ENCODE measurements at places on chromosomes 12 and 14.
A peak's percentile ranks its signal among the peaks of the same experiment; 100 is the strongest.

DNA sequence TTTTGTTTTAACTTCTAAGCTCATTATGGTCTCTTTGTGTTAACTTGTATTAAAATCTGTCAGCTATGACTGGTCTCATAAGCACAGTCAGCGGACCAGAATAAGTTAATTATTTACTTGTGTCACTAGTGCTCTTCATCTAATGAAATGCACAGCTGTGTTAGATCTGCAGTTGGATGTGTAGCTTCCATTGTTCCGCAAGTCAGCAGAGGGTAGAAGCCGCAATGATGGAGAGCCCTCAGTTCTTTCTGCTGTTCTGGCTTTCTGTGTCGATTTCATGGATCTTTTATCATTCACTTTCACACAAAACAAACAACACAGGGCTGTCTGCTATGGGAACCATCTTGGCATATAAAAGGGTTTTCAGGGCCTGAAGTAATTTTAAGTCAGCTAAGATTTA lies 89.3 kb upstream of the RFX4 start:
- DNase-seq = no peak

DNA sequence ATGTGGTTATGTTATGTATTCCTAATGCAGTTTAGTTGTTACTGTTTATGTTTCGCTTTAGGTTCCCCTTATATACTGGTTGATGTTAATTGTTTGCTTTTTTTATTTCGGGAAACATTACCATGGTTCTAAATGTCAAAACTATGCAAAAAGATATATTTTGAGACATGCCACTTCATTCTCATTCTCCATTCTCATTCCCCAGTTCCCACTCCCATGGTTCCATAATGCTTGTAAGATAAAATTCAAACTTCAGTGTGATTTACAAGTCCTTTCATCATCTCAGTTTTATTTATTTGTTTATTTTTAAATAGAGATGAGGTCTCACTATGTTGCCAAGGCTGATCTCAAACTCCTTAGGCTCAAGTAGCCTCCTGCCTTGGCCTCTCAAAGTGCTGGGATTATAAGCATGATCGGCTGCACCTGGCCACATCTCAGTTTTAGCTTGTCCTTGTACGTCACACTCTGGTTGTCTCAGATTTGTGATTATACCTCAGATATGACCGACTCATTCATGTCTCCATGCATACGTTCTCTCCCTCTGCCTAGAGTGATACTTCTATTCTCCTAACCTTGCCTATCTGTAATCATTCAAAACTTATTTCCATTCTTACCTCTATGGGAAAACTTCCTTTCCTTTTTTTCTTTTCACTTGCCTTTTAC lies 407.8 kb upstream of the RGS6 start:
- DNase-seq = no peak

DNA sequence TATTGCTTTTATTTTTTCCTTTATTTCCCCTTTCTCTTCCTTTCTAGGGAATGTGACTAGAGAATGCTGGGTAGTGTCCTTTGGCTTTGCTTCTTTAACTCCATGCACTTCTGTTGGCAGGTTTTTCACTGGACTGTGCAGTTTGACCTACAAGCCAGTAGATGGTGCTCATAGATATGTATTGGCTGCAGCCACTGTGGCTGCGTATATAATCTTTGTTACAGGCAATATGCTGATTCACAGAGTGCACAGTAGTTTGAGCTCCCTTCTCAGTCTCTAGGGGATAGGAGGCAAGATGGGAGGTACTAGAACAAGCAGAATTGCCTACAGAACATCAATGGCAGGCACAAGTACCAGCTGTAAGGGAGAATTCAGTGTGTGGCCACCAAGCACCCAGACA lies 503.5 kb downstream of the LRFN5 start:
- DNase-seq = no peak

GRCh38 chr12:48201091-48201490 lies 2.0 kb downstream of the OR10AD1 start:
- DNase-seq = no peak

- no peak for DNase-seq
Observed at GRCh38 chr14:37145395-37145794, 27.0 kb downstream of the SLC25A21 start.

GRCh38 chr14:22448035-22448904 lies 140.8 kb downstream of the DAD1 start:
- DNase-seq = no peak

DNA sequence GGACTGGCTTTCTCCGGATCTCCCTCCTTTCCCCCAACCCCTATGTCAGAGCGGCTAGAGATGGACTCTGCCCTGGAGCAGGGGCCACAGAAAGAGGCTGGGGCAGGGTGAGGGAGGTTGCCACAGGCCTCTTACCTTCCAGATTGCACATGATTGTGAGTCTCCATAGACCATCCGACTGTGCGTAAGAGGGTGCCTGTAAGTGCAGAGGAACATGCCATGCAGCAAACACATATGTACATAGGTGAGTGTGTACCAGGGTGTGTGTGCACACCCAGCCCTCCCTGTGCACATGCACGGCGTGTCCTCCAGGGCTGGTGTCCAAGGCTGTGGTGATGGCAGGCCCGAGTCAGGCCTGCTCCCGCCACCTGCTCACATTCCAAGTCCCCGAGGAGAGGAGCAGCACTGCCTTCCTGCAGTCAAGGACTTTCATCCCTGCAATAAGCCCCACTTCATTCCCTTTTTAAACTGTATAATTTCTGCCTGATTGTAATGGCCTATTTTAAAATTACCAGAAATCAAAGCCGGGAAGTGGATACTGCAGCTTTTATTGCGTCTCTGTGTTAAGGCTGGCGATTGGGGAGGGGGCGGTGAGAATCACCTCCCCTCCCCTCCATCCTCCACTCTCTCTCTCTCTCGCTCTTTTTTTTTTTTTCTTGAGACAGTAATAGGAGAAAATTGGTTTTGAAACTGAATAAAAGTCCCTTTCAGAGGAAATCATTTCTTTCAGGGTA lies 28.5 kb downstream of the FAM222A start:
- no peak for DNase-seq

DNA sequence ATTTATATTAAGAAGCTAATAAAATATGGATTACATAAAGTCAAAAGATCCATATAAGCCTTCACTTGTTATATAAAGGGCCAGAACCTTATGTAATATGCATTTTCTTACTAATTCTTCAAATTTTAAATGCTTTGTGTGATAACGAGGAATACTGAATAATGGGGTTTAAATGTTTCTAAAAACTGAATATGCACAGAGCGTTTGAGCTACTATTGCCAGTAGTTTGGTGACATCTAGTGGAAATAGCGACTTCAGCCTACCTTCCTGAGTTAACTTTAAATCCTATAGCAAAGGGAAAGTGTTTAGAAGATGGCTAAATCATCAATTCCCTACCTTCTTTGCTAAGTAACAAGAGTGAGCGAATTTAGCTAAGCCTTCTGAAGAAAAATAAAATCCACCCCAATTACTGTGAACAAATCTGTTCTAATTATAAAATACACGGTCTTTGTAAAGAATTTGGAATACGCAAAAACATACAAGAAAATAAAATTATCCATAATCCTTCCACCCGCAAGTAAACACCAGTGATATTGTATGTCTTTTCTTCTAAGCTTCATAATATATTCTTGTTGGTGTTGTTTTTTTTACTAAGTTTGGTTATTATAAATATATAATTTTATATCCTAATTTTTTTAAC lies 115.5 kb upstream of the G2E3 start:
- no peak for DNase-seq

DNA sequence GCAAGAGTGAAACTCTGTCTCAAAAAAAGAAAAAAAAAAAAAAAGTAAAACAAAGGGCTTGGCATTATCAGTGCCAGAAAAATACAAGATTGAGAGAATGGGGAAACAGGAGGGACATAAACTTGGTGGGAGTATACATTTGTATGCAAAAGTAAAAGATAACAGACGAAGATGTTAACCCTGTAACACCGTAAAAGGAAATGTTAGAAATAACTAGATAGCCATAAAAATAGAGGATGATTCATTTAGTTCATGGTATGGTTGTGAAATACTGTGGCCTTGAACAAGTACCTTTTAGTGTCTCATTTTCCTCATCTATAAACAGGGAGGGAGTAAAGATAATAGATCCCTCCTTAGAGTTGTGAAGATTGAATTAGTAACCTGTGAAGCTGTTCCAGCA lies 33.3 kb downstream of the ATP2A2 start:
- DNase-seq = peak; percentile 44

GRCh38 chr12:89384050-89384758 lies 31.9 kb upstream of the DUSP6 start:
- peak; percentile 92 for DNase-seq

DNA sequence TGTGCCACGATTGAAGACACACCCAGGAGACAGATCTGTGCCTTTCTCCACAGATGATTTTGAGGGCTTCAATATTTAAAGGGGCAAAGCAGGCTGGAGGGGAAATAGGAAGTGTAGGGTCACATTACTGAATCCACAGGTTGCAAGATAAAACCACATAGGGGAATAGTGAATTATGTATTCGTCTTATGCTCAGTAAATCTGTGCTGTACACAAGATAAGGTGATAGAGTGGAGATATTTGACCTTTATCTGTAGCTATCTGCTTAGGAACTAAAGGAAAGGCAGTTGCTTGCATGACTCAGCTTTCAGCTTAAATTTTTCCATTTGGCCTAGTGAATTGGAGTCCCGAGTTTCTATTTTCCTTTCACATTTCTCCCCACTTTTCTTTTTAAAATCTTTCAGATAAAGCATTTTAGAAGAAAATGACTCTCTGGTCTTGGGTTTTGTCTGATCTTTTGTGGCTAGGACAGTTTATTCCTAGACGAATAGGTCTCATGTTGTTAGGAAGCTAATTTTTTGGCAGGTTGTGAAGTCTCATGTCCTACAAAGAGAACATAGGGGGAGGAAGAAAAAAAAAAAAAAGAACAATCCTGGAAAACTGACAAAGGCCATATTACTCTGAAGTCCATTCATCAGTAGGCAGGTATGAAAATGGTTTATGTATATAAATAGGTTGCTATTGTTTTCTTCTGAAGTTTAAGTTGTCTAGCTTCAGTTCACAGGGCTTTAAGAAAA lies 55.4 kb downstream of the FBXO33 start:
- no peak for DNase-seq

- DNase-seq = no peak
Observed at GRCh38 chr12:74906224-74906623, 303.4 kb downstream of the KCNC2 start.

- DNase-seq = no peak
Observed at GRCh38 chr12:96034621-96035282, 635 bp downstream of the LTA4H start.

DNA sequence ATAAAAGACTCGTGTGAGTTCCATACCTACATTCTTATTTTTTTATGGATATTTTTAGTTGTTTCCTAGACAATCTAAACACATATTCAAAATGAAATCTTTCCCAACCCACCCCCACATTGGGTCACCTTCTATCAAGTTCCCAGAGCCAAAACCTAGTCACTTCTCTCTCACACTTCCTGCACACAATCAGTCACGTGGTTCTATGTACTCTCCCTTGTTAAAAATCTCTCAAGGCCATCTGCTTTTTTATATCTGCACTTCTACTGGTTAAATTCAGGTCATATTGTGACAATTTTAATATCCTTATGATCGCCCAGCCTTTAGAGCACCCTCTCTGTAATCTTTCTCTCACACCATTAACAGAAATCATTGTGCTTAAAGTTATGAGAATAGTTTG lies 175.0 kb upstream of the SYT10 start:
- DNase-seq = no peak

DNA sequence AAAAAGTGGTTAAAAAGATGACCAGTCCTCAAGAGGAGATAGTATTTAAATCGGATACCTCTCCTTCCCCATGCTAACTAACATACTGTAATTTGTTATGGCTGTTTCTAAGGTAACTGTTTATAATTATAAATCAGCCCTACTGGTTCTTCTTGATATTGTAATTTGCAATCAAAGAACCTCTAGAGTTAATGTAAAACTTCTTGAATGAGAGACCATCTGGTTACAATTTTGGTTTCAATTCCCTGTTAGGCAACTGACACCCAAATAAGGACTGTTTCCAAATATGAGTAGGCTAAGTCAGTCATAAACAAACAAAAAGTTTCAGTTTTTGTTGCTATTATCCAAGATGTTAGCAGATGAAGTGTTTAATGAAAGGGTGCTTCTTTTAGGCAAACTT lies 120.2 kb upstream of the DNM1L start:
- DNase-seq = peak; percentile 69

GRCh38 chr12:129520739-129521138 lies 383.1 kb downstream of the TMEM132D start:
- DNase-seq = no peak

GRCh38 chr12:90399357-90399756 lies 555.6 kb downstream of the CCER1 start:
- no peak for DNase-seq

- DNase-seq = no peak
Observed at GRCh38 chr12:43462080-43462479, 89.9 kb downstream of the ADAMTS20 start.

- no peak for DNase-seq
Observed at GRCh38 chr14:103775506-103775905, 59.9 kb downstream of the ZFYVE21 start.

DNA sequence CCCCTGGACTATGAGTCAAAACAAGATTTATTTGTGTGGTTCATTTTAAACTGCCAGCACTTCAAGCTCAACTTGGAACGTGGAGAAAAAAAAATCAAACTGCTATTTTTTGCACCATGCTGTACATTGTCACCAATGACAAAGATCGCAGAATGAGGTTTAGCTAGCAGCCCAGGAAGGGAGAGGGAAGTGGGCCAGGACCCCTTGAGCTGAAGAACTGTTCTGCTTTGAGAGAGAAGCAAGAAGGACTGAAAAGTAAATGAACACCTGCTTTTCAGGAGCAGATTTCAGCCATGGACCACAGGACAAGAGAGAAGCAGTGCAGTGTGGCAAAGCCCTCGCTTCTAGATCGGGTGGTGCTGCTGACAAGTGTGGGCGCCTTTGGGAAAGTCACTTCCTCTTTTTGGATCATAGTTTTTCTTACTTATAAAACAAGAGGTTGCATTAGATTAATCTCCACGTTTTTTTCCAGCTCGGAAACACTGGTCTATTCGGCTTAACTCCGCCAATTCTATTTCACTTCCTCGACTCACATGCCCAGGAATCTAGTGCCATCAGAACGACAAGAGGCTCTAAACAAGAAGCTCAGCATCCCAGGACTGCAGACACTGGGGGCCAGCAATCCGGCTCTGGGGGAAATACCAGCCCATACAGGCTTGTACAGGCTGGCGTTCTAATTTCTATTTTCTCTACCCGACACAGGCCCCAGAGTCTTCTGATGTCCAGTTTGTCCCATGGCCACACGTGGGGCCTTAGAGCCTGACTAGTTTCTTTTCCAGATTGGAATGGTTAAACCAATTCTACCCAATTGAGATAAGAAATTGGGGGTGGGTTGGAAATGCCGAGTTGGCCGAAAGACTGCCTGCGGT lies 129.9 kb downstream of the CRACR2A start:
- DNase-seq = no peak

DNA sequence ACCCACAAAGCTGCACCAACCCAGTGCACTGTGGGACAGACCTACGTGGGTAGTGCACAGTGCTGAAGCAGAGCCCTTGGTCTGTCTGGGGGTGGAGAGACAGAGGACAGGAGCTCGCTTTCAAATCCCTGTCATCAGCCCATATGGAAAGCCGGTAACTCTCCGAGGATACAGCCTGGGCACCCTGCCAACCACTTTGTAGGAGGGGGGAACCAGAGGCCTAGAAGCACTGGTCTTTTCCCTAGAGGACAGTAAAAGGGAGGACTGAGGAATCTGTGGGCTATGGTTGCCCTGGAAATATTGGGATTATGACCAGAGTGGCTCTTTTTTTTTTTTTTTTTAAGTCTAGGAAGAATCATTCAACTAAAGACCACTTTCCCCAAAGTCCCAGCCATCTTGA lies 74.3 kb downstream of the MAP3K9 start:
- no peak for DNase-seq

Data from BJ (cell line).